ENCODE measurements at places on chromosomes 1 and 21.

DNA sequence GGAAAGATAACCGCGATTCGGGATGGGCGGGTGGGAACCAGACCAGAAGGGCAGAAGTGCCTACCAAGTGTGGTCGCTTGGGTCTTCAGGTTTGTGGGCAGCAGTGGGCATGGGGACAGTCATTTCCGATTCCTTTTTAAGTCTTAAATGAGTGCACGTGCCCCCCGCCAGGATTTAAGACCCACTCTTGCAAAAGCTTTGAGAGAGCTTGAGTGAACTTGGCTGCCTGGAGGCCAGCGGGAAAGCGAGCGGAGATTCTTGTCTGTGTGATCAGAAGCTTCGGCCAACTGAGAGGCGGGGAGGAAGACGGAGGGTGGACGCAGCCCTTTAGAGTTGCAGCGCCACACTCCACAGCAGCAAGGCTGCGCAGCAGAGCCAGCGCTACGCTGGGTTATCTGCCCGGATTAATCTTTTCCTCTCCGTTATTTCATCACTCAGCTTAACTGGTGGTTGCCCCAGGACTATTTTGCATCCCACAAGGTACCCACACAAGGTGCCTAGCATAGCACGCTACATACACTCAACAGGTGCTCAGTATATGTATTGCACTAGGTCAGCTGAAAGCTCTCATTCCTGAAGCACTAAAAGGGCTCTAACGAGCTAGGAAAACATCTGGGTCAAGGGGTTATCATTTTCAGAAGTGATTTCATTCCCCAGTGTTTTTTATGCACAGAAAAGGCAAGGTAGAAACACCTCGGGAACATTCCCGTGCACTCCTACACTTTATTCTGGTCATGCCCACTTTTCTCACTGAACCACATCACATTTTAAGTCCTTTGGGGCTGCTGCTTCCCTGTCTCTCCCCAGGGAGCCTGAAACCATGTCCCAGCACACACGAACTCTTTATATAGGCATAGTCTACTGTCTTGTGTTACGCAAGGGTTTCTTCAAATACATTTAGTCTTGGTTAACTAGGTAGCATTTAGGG is 1.5 kb upstream of the BATF3 start:
- DNase-seq = no peak

DNA sequence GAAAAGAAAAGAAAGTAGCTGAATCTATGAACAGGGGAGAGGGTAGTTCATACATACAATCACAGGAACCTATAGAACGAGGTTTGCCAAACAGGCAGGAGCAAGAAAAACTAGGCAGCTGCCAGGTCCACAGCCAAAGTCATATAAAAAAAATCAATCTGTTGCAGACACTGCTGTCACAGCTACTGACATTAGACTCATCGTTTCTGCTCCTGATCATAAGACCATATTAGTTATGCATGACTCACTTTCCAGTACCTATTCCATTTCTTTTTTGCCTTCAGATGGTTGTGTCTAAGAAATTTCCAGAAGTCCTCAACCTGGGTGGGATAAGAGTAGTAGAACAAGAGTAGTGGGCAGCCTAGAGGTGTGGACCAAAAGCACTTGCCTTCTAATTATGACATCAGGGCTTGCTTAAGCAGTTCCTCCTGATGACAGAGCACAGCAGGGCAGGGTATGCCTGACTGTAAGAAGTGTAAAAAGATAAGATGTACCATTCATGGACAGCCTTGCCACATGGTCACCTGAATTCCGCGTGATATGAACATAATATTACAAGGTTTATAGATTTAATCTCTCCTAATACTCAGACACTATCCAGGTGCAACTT is 323.2 kb upstream of the SGIP1 start:
- no peak for DNase-seq

DNA sequence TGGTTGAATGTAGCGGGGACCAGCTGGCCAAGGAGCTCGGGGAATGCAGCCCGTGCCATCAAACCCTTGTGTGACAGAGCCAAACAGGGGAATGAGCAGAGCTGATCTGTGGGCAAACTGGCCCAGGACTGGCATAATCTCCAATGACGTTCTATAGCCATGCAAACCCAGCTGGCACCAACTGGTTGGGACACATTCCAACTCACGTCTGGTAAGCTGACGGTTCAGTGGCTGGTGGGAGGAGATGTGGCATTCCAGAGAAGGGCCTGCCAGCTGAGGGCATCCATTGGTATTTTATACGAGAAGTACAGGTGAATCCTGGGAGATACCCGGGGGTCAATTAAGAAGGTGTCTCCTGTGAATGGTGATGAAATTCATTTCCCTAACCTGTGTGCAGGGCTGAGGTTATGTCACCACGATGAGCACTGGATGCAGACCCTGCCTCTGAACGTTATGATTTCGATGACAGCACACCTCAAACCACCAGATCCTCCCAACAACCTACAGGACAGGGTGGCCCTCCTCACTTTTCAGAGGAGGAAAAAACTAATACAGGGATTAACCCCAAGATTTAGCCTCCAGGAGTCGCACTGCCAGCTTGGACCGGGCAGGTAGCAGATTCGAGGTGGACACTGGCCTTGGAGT is 39.0 kb upstream of the RUNX3 start:
- no peak for DNase-seq

DNA sequence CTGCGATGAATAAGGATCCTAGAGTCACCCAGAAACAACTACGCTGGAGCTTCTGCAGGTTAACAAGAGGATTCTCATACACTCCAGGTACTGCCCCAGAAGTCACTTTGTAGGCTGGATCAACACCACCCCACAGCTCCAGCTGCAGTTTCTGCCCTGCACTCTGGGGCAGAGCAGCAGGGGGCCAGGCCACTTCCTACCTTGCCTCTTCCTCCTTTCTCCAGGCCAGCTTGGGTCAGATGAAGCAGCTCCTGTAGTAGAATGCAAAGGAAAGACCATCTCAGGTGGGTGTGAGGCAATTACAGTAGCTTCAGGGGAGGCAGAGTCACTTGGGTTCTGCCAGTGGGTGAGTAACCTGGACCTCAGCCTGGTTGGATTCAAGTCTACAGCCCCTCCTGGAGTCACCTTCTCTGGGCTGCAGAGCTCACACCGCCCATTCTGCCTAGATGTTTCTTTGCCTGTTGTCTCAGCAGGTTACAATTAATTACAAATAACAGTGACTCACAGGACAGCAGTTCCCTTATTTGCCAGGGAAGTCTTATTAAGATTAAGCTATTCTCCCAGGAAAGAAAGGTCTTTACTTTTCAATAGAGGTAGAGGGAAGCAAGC is 24.4 kb upstream of the BCAR3 start:
- no peak for DNase-seq

- no peak for DNase-seq
These were observed 8.4 kb downstream of the PABPC4 start for GRCh38 chr1:39568208-39568607.

GRCh38 chr1:205541161-205541886 is 36.9 kb downstream of the CDK18 start:
- no peak for DNase-seq

DNA sequence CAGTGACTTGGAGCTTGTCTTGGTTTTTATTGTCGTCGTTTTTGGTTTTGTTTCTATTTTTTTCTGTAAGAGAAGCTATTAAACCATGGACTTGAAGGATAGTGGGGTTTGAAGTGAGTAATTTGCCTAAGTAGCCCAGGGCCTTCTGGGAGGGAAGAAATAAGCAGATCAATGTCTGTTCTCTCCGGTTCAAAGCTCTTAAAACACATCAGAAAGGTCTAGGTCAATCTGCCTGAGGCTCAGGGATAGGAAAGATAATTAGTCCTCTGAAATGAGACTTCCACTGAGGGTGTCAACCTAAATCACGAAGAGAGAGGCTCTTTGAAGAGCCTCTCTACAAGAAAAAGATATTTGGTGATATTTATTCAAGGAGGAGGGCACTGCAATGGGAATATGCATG is 178.0 kb downstream of the MATN1 start:
- DNase-seq = no peak

Measured in activated T-helper 9 cell treated with anti-CD3 and anti-CD28 coated beads, Interleukin-2, amount 50 U/mL, for 16 hours (primary cell).